Left hindlimb (tissue), 1 donor: ENCODE measurements at places on chromosomes 2 and 18.

- DNase-seq: no peak
Measured at GRCh38 chr2:111186933-111187332, 66.2 kb downstream of the BCL2L11 start.

GRCh38 chr2:22604136-22604535 is 780.8 kb upstream of the KLHL29 start:
- no peak for DNase-seq

GRCh38 chr2:133817680-133818566 is 249.7 kb upstream of the NCKAP5 start:
- DNase-seq: no peak

DNA sequence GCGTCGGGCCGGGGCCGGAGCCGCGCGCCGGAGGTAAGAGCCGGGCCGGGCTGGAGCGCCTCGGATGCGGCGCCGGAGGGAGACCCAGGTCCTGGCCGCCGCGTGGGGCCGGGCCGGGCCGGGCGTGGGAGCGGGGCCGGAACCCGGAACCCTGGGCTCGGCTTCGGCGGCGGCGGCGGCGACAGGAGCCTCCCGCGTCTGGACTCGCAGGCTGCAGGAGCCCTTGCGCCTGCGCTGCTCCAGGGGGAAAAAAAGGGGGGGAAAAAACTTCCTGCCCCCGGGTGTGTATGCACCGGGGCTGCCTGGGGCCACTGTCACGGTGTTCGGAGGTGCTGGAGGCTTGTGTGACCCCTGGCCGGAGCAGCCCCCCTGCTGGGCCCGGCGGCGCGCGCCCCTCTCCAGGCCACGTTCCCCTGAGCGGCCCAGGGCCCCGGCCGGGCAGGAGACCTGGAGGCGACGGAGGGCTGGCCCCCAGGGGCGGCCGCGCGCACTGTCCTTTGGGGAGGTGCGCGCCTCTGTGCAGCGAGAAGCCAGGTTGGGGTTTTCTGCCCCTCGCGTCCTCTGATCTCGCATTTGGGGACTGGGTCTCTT is 864 bp downstream of the KLHL29 start:
- peak; percentile 54 for DNase-seq

DNA sequence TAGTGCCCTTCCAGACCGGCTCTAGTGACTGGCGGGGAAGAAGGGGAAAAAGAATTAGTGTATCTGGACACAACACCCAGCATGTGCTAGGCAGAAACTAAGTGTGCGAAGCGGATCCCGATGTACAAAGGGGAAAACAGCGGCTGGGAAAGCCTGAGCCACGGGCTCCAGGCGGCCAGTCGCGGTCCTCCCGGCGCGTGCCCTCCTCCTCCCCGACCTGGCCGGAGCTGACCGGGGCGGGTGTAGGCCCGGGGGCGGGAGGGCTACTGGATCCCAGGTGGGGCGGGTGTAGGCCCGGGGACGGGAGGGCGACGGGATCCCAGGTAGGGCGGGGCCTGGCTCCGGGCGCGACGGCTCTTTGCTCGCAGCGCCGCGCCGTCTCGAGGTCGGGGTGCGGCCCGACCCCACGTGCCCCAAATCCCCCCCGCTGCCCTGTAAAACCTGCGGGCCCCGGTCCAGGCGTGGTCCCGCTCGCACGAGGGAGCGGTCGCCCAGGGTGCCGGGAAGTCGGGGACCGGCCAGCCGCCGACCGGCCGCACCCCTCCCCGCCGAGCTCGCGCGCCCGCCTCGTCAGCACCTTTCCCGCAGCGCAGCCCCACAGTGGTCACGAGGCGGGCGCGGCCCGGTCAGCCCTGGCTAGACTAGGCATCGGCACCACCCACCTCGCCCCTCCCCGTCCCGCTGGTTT is 48.8 kb downstream of the C2orf42 start:
- DNase-seq: no peak

DNA sequence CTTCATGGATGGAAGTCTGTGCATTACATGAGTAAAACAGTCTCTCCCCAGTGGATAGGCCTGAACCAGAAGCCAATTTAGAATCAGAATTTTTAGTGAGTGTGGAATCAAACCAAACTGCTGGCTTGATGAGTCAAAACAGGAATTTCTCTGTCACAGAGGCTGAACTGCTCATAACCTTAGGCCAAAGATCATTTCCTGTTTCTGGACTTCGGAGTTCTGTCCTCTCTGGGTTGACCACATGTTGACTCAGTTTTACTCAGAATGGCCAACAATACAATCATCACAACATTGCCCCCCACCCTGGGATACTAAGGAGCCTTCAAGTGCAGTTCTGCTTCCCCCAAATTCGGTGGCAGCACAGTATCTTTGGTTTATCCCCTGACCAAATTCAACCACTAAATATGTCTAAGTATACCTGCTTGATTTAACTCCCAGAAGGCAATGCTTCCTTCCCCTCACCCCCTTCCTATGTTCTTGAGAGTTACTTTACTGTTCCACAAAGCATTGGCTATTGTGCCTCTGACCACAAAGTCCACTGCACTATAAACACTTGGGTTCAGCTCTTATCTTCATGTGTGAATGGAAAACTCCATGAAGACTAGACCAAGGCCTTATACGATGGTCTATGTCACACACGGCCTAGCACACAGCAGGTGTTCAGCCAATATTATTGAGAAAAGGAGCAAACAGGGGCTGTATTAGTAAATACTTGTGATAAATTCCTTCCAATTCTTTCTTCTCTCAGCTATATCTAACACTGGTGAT is 67.8 kb downstream of the NXPH2 start:
- DNase-seq: no peak

- DNase-seq: no peak
Measured at GRCh38 chr2:39854771-39855170, 75.7 kb upstream of the THUMPD2 start.

- no peak for DNase-seq
Measured at GRCh38 chr18:23967321-23968089, 47.0 kb upstream of the TTC39C start.

DNA sequence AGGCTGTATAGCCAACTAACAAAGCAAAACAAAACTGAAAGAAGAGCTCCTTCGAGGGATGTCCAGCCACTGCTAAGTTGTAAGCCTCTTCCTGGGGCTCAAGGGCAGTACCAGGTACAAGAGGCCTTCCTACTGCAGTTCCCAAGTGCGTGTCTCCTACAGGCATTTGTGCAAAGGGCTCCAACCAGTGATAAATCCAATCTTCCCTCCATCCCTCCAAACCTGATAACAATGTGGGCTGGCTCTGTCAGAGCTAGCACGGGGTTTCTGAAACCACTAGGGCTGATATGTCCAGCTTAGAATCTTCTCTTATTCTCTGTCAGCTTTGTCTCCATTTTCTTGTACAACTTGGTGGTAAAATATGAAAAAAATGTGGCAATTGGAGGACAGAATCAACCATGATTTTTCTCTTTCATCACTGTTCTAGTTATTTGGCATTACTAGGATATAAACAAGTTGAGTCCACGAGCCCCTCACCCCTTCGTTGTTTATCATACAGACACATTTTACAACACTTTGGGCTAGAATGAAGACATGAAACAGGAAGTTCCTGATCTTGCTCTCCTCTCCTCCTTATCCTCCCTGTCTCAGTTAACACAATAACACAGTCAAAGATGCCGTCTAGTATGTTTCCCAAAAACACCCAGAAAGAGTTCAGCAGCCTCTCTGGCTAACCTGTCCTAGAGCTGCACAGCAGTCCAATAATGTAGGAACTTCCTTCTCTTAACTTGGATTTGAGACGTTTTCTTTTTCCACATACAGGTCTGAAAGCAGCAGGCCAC is 35.4 kb upstream of the WIPF1 start:
- DNase-seq: no peak

DNA sequence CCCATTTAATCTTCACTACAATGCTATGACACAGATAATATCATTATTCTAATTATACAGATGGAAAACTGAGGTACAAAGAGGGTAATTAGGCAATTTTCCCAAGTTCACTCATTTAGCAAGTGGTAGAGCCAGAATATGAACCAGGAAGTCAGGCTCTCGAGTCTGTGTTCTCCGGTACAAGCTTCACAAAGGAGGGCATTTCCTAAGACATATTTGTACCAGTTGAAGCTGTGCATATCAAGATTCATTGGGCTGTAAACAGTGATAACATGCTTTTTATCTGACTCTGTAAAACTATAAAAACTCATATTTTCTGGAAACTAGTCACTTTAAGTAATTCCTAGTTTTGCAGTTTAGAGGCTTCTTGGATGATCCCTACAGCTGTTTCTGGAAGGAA is 23.0 kb upstream of the CPS1 start:
- DNase-seq: no peak

- DNase-seq: no peak
Measured at GRCh38 chr2:157236404-157236803, 21.1 kb upstream of the GALNT5 start.

- DNase-seq: no peak
Measured at GRCh38 chr2:134217924-134218323, 35.9 kb upstream of the MGAT5 start.

- no peak for DNase-seq
Measured at GRCh38 chr18:65329010-65329409, 421.8 kb upstream of the CDH7 start.

GRCh38 chr2:170022692-170023091 is 155.3 kb upstream of the MYO3B start:
- DNase-seq: no peak

DNA sequence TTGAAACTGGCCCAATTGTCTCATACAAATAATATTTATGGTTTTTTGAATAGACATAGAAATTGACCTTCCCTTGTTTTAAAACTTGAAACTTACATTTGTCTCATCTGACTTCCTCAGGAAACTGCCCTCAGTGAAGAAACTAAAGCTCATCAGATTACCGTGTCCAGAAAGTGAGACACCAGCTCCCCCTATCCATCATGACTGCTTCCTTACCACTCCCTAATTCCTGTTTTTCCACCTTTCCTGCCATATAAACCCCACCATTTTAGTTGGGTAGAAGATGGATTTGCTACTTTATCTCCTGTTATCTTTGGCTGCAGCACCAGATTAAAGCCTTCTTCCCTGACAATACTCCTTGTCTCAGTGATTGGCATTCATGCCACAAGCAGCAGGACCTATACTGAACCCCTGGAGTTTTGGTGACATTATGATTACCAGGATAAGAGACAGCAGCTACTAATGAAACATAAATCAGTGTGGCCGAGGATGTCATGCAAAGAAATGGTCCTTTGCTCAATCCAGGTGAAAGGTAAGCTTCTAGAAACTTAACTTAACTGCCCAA is 1627.6 kb upstream of the ZEB2 start:
- no peak for DNase-seq

GRCh38 chr2:88114889-88115288 is 13.0 kb downstream of the FABP1 start:
- DNase-seq: peak; percentile 57

DNA sequence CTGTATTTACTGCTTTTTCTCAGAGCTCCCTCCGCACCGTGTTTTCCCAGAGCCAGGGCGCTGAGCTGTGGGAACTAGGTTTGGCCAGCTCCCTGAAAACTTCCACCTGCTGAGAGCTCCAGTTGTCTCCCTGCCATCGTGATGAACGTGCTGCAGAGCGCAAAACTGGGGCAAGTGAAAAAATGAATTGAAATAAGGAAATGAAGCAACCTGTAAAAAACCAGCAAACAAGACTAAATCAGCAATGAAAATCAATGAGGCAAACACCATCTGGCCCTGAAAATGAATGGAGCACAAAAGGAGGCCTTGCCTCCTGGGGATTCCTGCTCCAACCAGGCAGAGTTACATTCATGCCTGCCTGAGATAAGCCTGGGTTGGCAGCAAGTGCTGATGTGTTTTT is 129.9 kb downstream of the MARCHF4 start:
- DNase-seq: no peak

- DNase-seq: no peak
Measured at GRCh38 chr2:25285265-25286024, 56.3 kb downstream of the DNMT3A start.
